ENCODE measurements at places on chromosomes 4 and X.
A peak's percentile ranks its signal among the peaks of the same experiment; 100 is the strongest.

DNA sequence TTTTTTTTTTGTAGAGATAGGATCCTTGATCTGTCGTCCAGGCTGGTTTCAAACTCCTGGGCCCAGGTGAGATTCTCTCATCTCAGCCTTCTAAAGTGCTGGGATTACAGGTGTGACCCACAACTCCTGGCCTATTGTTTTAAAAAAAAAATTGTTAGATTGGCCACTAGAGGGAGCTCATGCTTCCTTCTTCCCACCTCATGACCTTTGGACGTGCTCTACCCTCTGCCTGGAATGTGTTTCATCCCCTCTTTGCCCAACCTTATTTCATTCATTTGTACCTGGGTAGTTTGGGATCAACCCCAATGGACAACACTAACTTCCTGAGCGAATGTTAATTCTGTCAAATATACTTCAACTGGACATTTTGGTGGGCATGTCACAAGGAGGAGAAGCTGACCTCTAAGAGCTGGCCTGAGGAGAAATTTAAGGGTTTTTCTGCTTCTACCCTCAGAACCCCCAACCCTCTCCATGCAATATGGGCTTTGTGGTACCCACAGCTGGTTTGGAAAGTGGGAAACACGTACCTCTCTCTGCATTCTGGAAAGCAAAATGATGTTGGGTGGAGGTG lies 6.4 kb downstream of the PPEF2 start:
- no peak for DNase-seq

DNA sequence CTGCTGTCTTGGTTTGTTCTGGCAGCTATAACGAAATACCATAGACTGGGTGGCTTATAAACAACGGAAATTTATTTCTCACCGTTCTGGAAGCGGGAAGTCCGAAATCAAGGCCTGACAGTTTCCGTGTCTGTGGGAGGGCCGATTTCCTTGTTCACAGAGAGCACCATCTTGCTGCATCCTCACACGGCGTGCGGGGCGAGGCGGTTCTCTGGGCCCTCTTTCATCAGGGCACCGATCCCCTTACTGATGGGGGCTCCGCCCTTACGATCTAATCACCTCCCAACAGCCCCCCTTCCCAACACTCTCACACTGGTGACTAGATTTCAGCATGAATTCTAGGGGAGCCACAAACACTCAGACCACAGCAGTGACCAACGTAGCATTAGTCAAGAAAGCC lies 578.3 kb upstream of the FAT1 start:
- no peak for DNase-seq

- DNase-seq: no peak
Measured at GRCh38 chr4:185504098-185505047, 30.9 kb downstream of the PDLIM3 start.

DNA sequence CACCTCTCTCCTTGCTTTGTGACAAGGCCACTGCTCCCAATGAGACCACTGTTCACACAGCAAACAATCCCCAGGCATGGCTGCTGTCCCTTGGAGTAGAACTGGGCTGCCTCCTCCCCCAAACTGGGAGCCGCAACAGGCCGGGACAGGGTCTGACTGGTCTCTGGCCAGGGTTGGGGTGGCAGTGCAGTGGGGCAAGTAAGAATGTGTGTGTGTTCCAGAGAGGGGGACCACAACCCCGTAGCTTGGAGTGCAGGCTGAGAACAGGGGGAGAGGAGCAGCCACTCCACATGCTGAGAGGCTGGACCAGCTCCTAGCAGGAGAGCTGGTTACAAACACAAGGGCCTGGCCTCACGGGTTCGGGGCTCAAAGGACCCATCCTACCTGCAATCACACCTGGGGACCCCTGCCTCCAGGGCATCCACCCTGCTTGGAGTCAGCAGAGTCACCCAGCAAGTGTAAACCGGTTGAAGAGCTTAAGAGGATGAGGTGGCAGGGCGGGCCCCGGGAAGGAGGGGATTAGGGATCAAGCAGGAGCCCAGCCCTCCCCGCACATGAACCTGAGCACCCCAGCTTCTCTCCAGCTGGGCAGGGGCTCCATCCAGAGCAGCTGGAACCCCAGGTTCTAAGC lies 3.8 kb upstream of the ZNF185 start:
- DNase-seq: no peak

GRCh38 chr4:14309431-14309830 lies 681.9 kb upstream of the BOD1L1 start:
- no peak for DNase-seq

- DNase-seq: no peak
Measured at GRCh38 chr4:46594661-46595060, 204.7 kb upstream of the GABRA2 start.

DNA sequence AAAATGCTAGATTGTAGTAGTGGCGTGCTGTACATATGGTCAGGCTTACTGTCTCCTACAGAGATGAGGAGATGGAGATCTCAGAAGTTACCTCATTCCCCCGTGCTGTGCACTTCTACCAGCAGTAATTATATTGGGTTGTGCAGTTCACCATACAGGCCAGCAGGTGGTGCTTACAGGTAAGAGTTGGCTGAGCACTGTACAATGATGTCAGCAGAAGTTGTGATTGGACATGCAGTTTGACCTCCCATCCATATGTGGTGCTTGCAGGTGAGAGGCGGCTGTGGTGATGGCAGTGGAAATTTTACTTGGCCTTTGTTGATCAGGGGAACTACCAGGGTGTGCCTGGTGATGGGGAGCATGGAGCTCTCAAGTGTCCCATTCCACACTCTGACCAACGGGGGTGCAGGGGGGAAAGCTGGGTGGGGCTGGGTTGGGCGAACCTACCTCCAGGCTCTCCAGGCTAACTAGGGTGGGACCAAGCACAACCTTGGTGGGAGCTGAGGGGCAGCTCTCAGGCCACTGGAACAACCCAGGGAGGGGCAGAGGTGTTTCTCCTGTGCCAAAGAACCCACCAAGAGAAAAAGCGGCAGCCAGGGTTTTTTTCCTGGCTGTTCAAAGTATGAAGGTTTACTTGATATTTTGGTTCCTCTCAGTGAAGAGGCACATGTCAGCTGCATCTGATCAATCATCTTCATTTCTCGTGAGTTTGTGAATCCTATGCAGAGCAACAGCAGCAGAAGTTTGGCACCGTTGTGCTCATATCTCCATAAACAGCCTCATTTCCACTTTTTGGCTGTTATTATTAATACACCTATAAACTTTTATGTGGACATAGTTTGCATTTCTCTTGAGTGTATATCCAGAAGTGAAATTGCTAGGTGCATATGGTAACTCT lies 73.8 kb upstream of the FREM3 start:
- peak; percentile 32 for DNase-seq

DNA sequence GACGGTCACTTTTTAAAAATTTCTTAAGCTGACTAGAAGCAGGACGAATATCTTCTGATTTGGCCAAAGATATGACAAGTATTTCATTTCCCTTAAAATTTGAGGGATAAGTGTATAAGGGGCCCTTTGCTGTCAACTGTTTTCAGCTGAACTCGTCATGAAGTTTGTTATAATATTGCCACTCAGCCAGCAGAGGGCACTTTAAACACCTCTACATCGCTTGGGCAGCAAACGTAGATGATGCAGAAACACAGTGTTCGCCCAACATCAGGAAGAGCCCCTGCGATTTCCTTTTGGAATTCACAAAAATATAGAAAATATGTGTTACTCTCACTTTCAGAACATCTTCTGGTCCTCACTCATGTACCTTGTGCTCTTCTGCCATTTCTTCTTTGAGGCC lies 435.7 kb upstream of the FMR1 start:
- no peak for DNase-seq

- DNase-seq: no peak
Measured at GRCh38 chr4:55752810-55753209, 66.8 kb upstream of the EXOC1L start.

DNA sequence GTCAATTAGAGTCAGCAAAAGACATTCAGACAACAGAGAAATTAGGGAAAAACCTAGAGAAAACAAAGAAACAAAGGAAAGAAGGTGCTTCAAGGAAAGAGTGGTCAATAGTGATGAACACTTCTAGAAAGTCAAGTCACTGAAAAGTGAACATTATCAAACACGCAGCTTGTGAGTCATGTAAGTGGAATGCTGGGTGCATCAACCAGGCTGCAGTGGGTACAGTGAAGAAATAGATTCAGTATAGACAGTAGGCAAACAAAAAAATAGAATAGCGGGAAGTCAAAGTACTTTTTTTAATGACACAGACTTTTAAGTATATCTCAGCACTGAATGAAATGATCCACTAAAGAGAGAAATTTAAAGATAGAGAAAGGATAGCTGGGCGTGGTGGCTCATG lies 245.8 kb downstream of the ARHGAP24 start:
- DNase-seq: no peak

GRCh38 chrX:19616959-19617358 lies 101.7 kb upstream of the MAP3K15 start:
- no peak for DNase-seq

- no peak for DNase-seq
Measured at GRCh38 chr4:183993676-183994075, 88.6 kb downstream of the STOX2 start.

- no peak for DNase-seq
Measured at GRCh38 chr4:6275898-6276806, 6.5 kb downstream of the WFS1 start.

DNA sequence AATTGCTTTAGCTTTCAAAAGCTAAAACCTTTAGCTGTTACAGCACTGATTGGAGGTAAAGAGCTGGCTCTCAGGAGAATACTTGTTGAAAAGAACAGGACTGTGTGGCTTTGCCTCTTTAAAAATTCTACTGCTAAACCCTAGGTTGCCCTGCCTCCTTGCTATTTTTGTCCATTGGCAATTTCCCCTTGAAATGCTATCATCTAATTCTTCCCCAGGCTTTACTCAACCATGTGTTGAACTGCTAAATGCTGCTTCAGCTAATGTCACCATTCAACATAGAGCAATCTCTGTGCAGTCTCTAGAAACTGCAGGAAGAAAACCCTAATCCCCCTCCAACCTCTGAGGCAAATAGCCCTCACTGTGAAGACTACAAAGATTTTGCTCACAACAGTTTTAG lies 203.7 kb upstream of the ARX start:
- DNase-seq: no peak

DNA sequence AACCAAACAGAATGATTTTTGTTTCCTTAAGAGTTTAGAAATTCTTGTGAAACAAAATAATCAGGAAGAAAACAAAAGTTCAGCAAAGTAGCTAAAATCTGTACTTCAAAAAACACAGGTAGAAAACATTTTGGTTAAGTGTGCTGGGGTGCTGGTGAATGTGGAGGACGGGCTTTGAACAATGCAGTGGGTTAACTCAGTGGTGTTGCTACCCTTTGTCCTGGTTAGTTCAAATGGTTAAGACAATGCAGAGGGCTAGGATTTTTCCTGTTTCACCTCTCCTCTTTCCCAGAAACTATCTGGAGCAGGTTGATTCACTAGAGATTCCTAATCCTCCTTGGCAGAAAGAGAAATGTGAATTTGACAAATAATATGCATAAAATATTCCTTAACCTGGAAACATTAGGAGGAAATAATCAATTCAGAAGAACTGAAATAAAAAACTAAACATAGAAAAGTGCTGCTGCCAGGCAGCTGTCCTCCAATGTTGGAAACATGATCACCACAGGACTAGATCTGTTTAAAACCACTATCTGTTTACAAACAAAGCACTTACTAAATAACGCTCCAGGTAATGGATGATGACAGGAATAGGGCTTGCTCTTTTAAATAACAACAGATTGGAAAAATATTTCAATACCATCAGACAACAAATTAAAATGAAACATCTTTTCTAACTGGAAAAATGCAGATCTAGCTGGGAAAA lies 148.9 kb downstream of the MAML3 start:
- DNase-seq: no peak

All from AG09319 (cell line).